Left forelimb (tissue), 1 donor: ENCODE measurements at places on chromosomes 7 and 10.

- no peak for DNase-seq
Measured at GRCh38 chr10:54769051-54769450, 32.0 kb downstream of the PCDH15 start.

DNA sequence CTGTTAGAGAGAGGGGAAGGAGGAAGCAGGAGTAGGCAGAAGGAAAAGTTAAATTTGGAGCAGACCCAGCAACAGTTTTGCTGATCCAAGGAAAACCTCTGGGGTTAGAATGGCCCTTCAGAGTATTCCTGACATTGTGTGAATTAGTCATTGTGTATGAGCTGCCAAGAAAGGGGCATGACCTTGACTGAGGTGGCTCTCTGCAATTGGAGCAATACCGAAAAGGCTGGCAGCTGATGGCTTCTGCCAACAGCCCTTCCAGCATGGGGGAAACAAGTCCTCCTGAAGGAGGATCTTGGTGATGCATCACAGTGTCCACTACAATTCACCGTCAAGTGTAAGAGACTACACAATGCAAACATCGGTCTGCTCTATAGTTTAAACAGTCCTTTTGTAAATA lies 20.6 kb upstream of the WASL start:
- DNase-seq = no peak

DNA sequence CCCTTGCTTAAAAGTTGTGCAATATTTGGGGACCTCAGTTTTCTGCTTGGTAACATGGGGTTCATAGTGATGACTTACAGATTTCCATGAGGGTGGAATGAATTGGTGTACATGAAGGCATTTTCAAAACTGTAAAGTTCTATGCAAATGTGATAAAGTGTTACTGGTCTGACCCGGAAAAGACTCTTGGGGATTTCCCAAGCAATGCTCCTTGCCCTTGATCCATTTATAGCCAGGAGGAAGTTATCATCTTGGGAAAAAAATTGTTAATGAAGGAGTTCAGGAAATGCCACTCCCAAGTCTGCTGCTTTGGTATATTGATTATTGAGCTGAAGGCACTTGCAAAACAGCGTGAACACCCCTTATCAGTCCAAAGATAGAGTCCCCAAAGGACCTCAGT lies 96.3 kb upstream of the ZPBP start:
- DNase-seq = no peak

GRCh38 chr10:1673568-1674345 lies 63.6 kb downstream of the ADARB2 start:
- DNase-seq = no peak
